ENCODE measurements at places on chromosomes 2 and 18. TPM values are rescaled to one million over a fixed set of nuclear protein-coding genes. Genes with fewer than 3 reads are reported as not detected.

- H3K27ac ChIP-seq = peak overlapping the region; percentile 59
- no peaks in the 10 kb centered on the region for H3K36me3 ChIP-seq
- peaks cover 28% of the 10 kb centered on the region for H3K4me1 ChIP-seq
- no peak for DNase-seq
- no peaks in the 10 kb centered on the region for H3K27me3 ChIP-seq
These were observed 122.5 kb downstream of the FHOD3 start for GRCh38 chr18:36419900-36420531.

DNA sequence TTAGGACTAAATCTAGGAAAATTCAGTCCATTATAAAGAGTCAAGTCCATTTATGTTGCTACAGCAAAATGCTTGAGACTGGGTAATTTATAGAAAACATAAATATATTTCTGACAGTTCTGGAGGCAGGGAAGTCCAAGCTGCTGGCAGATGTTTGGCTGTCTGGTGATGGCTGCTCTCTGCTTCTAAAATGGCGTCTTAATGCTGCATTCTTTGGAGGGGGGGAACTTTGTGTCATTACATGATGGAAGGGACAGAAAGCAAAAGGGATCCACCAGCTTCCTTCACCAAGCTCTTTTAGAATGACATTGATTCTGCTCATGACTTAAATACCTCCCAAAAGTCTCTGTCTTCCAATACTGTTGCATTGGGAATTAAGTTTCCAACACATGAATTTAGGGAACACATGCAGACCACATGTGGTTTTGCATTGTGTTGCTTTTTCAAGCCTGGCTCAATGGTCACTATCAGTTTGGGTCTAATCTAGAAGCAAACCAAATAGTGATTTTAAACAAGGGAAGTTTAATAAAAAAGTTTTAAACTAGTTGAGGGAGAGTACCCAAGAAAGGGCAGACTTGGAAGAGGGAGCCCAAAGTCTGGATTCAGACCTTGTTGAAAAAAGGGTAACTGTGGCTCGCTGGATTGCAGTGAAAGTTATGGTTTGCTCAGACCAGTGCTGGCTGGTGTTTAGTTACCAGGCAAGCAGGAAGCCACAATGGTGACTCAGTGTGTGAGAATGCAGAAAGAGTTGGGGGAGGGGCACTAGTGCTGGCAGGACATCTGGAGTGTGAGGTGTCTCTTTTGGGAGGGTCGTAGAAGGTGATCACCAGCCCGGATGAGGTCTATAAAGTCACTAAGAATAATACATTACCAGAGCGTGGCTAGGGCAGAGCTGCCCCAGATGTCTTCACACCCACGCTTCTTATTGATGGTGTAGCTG lies 30.8 kb downstream of the C18orf54 start:
- no peak overlapping the region for H3K27ac ChIP-seq
- H3K36me3 ChIP-seq = no peaks in the 10 kb centered on the region
- no peaks in the 10 kb centered on the region for H3K4me1 ChIP-seq
- H3K27me3 ChIP-seq = no peaks in the 10 kb centered on the region

GRCh38 chr2:224136396-224136795 lies 97.3 kb upstream of the SERPINE2 start:
- H3K4me1 ChIP-seq = no peaks in the 10 kb centered on the region
- no peak for DNase-seq
- no peak overlapping the region for H3K27ac ChIP-seq
- no peak overlapping the region for H3K4me3 ChIP-seq
- H3K27me3 ChIP-seq = no peaks in the 10 kb centered on the region

GRCh38 chr18:8703781-8704301 lies 1.5 kb upstream of the MTCL1 start:
- H3K27ac ChIP-seq = peak overlapping the region; percentile 94
- no peaks in the 10 kb centered on the region for H3K36me3 ChIP-seq
- H3K4me1 ChIP-seq = peaks cover 20% of the 10 kb centered on the region

DNA sequence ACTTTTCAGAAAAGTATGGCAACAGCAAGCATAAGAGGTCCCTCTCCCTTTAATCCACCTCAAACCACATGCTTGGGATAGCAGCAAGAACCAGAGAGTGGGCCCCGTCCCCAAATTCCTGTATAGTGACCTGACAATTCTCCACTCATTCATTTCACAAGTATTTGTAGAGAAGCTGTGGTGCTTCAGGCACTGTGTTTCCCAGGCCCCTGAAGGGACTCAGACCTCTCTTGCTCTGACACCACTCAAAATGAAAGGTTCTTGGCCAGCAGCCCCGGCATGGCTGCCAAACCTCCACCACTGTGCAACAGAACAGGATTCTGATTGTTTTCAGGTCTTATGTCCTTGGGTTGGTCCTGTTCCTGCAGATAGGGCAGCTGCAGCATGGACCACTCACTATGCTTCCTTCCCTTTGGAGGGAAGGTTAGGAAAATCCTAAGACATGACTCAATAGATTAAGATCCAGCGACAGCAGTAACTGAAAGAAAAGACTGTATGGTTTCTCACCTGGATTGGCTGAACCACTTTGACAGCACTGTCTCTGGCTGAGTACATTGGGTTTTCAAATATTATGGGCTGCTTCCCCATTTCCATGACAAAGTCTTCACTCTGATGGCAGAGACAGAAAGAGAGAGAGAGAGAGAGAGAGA lies 67.6 kb downstream of the DHRS9 start:
- H3K4me3 ChIP-seq = no peak overlapping the region
- no peaks in the 10 kb centered on the region for H3K4me1 ChIP-seq
- H3K36me3 ChIP-seq = no peaks in the 10 kb centered on the region
- DNase-seq = peak; percentile 54
- no peak overlapping the region for H3K27ac ChIP-seq
- no peaks in the 10 kb centered on the region for H3K27me3 ChIP-seq

- no peak overlapping the region for H3K27ac ChIP-seq
- no peaks in the 10 kb centered on the region for H3K4me1 ChIP-seq
- no peaks in the 10 kb centered on the region for H3K36me3 ChIP-seq
- peaks cover 13% of the 10 kb centered on the region for H3K27me3 ChIP-seq
- H3K4me3 ChIP-seq = no peak overlapping the region
These were observed 339.2 kb upstream of the HNRNPA3 start for GRCh38 chr2:176873403-176873802.

GRCh38 chr2:32711908-32712501 lies 84.2 kb downstream of the TTC27 start:
- no peak for DNase-seq
- no peak overlapping the region for H3K27ac ChIP-seq
- H3K27me3 ChIP-seq = no peaks in the 10 kb centered on the region
- H3K4me1 ChIP-seq = peaks cover 39% of the 10 kb centered on the region
- H3K4me3 ChIP-seq = no peak overlapping the region

DNA sequence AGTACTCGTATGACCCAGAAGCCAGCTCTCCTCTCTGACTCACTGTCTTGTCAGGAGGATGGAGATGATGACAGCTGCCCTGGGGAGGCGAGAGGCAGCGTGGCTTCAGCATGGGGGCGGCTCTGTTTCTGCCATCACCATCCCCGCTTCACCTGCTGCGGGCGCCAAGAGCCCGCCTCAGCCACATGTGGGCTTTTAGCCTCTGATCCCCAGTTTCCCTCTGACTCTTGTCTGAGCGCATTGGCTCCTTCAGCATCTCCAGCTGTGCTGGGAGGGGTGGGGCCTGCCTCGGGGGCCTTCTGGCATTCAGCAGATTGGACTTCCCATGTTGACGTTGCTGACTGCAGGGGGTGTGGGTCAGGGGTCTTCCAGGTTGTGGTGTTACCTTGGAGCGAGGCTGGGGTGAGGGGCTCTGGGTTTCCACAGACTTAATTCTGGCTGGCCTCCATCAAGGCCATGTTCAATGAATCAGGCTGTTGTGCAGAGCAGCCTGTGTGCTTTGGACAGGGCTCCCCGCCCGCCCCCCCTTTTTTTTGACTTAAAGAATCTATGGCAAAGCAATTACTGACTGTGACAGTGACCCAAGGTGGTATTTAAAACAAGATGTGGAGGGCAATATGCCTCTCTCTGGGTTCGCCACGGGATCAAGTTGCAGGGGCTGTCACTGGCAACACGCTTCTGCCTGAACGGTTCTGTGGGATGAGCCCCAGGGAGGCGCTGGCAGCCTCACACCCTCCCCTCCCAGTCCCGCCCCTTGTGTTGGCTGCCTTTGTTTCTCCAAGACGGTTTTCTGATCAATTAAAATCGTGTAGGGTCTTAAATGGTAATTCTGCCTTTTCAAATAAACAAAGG lies 228.3 kb downstream of the LDLRAD4 start:
- H3K27ac ChIP-seq = no peak overlapping the region
- no peaks in the 10 kb centered on the region for H3K27me3 ChIP-seq
- peaks cover 21% of the 10 kb centered on the region for H3K4me1 ChIP-seq
- no peak overlapping the region for H3K4me3 ChIP-seq
- no peak for DNase-seq

GRCh38 chr2:156867201-156867600 lies 390.3 kb upstream of the GALNT5 start:
- no peak overlapping the region for H3K27ac ChIP-seq
- H3K36me3 ChIP-seq = no peaks in the 10 kb centered on the region
- H3K4me1 ChIP-seq = no peaks in the 10 kb centered on the region
- DNase-seq = no peak
- H3K27me3 ChIP-seq = no peaks in the 10 kb centered on the region
- no peak overlapping the region for H3K4me3 ChIP-seq

DNA sequence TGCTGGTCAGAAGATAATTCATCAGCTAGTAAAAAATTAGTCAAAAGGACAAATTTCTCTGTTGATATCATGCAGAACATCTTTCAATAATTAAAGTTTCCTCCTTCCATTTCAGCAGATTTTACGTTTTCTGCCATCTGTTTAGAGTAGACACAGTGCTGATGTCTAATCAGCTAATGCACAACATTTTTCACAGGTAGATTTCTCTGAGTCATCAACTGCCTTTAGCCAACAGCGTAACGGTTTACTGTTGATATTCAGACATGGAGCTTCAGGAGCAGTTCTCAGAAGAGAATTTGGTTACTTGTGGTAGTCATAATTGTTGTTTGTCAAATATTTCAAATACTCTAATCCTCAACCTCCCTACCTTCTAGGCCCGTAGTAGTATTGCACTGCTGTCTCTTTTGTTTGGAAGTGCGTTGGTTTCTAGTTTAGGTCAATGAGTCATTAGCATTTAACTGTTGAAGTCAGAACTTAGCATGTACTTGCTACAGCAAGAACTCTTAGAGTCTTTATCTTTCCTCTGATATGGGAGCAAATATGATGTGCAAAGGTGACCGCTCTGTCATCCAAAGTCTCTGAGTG lies 86.8 kb upstream of the TFPI start:
- DNase-seq = no peak
- no peak overlapping the region for H3K27ac ChIP-seq
- no peak overlapping the region for H3K4me3 ChIP-seq
- no peaks in the 10 kb centered on the region for H3K36me3 ChIP-seq
- no peaks in the 10 kb centered on the region for H3K4me1 ChIP-seq

DNA sequence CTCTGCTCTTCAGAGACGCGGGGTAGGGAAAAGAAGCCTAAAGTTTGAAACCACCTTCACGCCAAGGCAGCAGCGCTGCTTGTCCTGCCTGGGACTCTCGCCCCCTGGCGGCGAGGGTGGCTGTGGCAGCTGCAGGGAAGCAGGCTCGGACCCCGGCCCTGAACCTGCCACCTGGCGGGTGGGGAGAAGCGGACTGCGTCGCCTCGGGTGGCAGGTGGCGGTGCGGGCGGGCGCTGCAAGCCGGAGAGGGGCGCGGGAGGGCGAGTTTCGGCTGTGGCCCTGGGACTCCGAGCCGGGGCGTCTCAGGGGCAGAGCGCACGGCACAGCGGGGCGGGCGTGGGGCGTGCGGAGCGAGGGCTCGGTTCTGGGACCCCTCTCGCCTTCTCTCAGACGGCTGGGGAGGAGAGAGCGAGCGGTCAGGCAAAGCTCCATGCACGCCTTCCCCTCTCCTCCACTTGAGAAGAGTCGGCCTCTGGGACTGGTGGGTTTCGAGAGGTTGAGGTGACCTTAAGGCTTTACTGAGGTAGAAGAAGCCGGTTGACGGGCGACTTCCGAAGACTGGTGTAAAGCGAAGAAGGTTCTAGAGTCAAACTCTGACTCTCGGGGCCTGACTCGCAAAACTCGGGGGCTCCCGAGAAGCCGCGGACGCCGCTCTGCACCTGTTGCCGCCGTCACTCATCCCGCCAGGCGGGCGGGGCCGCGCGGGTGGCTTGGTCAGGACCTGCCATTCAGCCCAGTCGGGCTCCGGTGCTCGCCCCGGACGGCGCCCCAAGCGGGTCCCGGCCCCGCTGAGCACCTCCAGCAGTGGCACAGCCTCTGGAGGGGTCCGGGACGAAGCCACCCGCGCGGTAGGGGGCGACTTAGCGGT lies 1.1 kb upstream of the BOLL start:
- H3K36me3 ChIP-seq = no peaks in the 10 kb centered on the region
- peak; percentile 9 for DNase-seq
- H3K27ac ChIP-seq = no peak overlapping the region
- peak overlapping the region; percentile 47 for H3K4me3 ChIP-seq

GRCh38 chr2:239858179-239858578 lies 167.0 kb downstream of the NDUFA10 start:
- no peaks in the 10 kb centered on the region for H3K4me1 ChIP-seq
- DNase-seq = no peak
- H3K27ac ChIP-seq = no peak overlapping the region
- no peak overlapping the region for H3K4me3 ChIP-seq
- no peaks in the 10 kb centered on the region for H3K36me3 ChIP-seq

DNA sequence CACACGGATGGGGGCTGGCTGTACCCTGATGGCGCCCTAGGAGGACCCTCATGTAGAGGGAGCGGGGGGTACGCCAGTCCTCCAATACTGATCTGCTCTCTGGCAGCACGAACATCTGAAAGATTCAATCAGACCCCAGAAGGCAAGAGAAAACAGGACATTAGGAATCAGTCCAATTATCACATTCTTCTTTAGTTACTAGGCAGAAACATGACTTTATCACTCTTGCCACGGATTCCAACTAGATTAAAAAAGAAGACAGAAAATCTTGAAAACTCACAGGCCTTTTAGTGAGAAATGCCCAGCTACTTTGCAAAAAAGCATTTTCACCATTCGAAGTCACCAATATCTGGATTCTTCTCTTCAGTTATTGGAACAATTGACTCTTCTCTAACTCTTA lies 68.4 kb downstream of the ID2 start:
- H3K4me3 ChIP-seq = no peak overlapping the region
- no peak for DNase-seq
- H3K36me3 ChIP-seq = no peaks in the 10 kb centered on the region
- no peak overlapping the region for H3K27ac ChIP-seq
- peaks cover 7% of the 10 kb centered on the region for H3K4me1 ChIP-seq

- H3K27me3 ChIP-seq = no peaks in the 10 kb centered on the region
- no peak overlapping the region for H3K4me3 ChIP-seq
- peaks cover 47% of the 10 kb centered on the region for H3K4me1 ChIP-seq
These were observed 69.7 kb downstream of the FHOD3 start for GRCh38 chr18:36366994-36367839.

RGPD5 gene
- 32.5 TPM for total RNA-seq

CAPN14 gene
- total RNA-seq = 0.46 TPM
